Bladder microvascular endothelial cell (primary cell): ENCODE measurements at places on chromosomes 5 and 9. TPM values are rescaled to one million over a fixed set of nuclear protein-coding genes. Genes with fewer than 3 reads are reported as not detected.

The LMAN2 gene
- total RNA-seq: 332 and 421 TPM in 2 replicates

The OR1J2 gene
- total RNA-seq: 0.13 TPM in 1 of 2 replicates, not detected in the other

The CCL21 gene
- 0.76 TPM in 1 of 2 replicates, not detected in the other for total RNA-seq

The KCNV2 gene
- total RNA-seq: not detected in 2 replicates

The ANKRD34B gene
- total RNA-seq: not detected in 2 replicates

The BARHL1 gene
- not detected in 2 replicates for total RNA-seq
